NCI-H524 (cell line): ENCODE measurements at places on chromosomes 2 and 18.

- DNase-seq: no peak
Observed at GRCh38 chr2:108061439-108062042, 75.2 kb downstream of the SLC5A7 start.

- no peak for DNase-seq
Observed at GRCh38 chr18:54183390-54183789, 41.1 kb downstream of the MBD2 start.

- no peak for DNase-seq
Observed at GRCh38 chr2:109558076-109558882, 55.5 kb downstream of the SEPTIN10 start.

GRCh38 chr2:120715941-120716340, 19.7 kb upstream of the GLI2 start:
- no peak for DNase-seq

GRCh38 chr2:239882331-239882732, 142.8 kb downstream of the NDUFA10 start:
- peak; percentile 44 for DNase-seq

GRCh38 chr2:42185220-42185921, 16.2 kb downstream of the EML4 start:
- DNase-seq: no peak
